Skin of body (tissue), 3 donors: ENCODE measurements at places on chromosomes 6 and 20. TPM values are rescaled to one million over a fixed set of nuclear protein-coding genes. Genes with fewer than 3 reads are reported as not detected.

KCNQ5 gene
- total RNA-seq, result 0.39 TPM

TNF gene
- 1.9 TPM for total RNA-seq

SAMD10 gene
- 1.6 TPM for total RNA-seq

SRSF12 gene
- total RNA-seq, result 3.8 TPM

BHLHE23 gene
- total RNA-seq, result not detected

MOG gene
- total RNA-seq, result not detected

SHLD1 gene
- 4.5 TPM for total RNA-seq

EMILIN3 gene
- total RNA-seq, result 18.4 TPM

MCCD1 gene
- not detected for total RNA-seq

MARCKS gene
- total RNA-seq, result 167 TPM

SLC39A7 gene
- total RNA-seq, result 61.7 TPM

SCRT2 gene
- total RNA-seq, result not detected

ATP6V1G2 gene
- 1.4 TPM for total RNA-seq

FKBP5 gene
- 10.3 TPM for total RNA-seq

TFAP2B gene
- 2.8 TPM for total RNA-seq

ATF6B gene
- total RNA-seq, result 23.1 TPM

UNC93A gene
- 0.69 TPM for total RNA-seq

MAS1 gene
- under 0.01 TPM for total RNA-seq

CABLES2 gene
- total RNA-seq, result 1.9 TPM

SLC17A9 gene
- 4.7 TPM for total RNA-seq

DLL1 gene
- total RNA-seq, result 11.2 TPM

SPATS1 gene
- total RNA-seq, result not detected

SIRPD gene
- total RNA-seq, result 0.39 TPM

MTFR2 gene
- 0.89 TPM for total RNA-seq

PSMB9 gene
- 7.3 TPM for total RNA-seq

WFDC10B gene
- total RNA-seq, result not detected

JPH2 gene
- 11.3 TPM for total RNA-seq

PSMB8 gene
- total RNA-seq, result 15.7 TPM

SLA2 gene
- 0.39 TPM for total RNA-seq
